Pons (tissue), 1 donor: ENCODE measurements at places on chromosomes 6 and 20.

GRCh38 chr6:117795234-117795633, 111.8 kb upstream of the SLC35F1 start:
- DNase-seq, result no peak

DNA sequence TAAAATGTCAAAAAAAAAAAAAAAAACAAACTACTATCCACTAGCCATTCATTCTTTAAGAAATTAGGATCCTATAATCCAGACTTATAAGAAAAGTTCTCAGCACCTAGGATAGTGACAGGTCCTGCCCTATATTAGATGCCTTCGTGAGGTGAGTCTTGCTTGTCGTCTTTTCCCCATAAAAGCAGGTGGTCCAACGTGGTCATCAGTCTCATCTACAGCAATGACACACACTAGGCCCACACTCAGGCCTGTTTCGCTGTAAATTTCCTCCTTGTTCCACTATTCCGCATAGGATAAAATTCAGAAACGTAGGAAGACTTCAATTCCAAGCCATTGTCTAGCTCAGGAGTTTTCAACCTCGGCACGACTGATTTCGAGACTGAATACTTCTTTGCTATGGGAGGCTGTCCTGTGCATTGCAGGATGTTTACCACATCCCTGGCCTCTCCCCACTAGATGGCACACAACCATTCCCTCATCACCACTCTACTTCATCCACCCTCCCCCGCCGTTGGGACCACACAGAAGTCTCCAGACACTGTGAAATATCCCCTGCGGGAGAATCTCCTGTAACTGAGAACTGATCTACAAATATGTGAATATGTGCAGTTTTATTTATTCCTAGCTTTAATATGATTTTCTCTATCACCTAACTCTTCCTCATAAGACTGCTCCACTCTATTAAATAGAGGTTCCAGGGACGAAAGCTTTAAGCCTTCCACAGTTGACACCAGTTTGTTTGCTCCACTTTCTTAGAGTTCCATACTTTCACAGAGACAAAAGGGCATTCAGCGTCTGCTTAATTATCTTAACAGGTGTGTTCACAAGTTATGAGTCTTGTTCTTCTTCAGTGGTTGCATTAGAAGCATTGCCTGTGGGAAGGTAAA, 346.3 kb downstream of the BMP2 start:
- peak; percentile 42 for DNase-seq

DNA sequence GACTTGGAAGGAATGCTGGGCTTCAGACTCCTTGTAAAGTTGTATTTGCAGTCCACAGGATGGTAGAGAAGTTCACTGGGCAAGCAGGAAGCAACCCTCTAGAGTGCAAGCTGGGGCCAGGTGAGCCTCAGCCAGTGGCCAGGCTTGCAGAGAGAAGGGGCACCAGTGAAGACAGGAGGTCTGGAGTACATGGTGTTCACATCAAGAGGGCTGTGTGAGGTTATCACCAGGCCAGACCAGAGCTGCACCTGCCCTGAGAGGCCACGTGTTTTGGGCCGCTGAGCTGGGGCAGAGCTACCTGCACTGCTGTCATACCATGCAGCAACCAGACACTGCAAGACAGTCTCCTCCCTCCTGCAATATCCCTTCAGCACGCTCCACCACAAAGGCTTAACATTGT, 79.0 kb downstream of the SH3BGRL2 start:
- no peak for DNase-seq

GRCh38 chr6:134657751-134658527, 292.0 kb downstream of the ALDH8A1 start:
- no peak for DNase-seq
